ACHN (cell line): ENCODE measurements at places on chromosomes 12 and 14.

- no peak for DNase-seq
Measured at GRCh38 chr14:72775923-72776554, 117.9 kb downstream of the DPF3 start.

- no peak for DNase-seq
Measured at GRCh38 chr14:73393375-73393774, 65.0 kb downstream of the NUMB start.

- no peak for DNase-seq
Measured at GRCh38 chr12:39988574-39988973, 117.3 kb downstream of the SLC2A13 start.

DNA sequence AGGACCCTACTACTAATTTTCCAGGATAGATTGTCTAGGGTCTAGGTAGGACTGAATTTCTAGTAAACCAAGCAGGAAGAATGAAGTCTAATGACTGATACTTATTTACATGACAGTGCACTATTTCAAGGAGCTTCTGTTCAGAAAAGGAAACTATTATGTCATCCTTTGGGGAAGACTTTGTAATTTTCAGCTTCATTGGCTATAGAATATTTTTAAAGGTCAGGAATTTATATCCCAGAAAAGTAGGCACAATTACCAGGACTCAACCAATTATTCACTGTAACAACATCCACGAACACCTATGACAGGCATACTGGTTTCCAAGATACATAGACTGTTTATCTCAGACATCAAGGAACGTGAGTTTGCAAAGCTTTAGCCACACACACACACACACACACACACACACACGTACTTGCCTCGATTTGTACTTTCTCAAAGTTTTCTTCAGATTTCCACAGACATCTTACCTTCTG is 23.2 kb downstream of the OR6S1 start:
- DNase-seq, result no peak

GRCh38 chr12:124940393-124941169 is 26.1 kb upstream of the UBC start:
- DNase-seq, result peak; percentile 99

DNA sequence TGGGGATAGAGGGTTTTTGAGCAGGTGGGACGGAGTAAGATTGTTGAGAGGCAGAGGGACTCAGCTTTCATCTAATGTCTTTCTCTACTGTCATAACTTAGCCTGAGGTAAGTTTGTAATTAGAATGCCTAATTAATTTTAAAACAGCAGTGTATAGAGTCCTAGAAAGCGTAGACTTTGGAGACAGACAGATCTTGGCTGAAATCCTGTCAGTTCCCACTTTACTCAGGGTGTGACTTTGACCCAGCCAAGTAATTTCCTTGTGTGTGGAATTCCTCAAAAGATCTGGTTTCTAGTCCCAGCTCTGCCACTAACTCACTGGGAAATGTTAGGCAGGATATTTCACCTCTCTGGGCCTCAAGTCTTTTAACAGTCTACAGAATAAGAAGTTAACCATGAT is 74.3 kb downstream of the SLC25A21 start:
- no peak for DNase-seq

- no peak for DNase-seq
Measured at GRCh38 chr12:65184858-65185229, 15.5 kb downstream of the LEMD3 start.

GRCh38 chr14:90447720-90448497 is 51.1 kb downstream of the CALM1 start:
- DNase-seq, result no peak

DNA sequence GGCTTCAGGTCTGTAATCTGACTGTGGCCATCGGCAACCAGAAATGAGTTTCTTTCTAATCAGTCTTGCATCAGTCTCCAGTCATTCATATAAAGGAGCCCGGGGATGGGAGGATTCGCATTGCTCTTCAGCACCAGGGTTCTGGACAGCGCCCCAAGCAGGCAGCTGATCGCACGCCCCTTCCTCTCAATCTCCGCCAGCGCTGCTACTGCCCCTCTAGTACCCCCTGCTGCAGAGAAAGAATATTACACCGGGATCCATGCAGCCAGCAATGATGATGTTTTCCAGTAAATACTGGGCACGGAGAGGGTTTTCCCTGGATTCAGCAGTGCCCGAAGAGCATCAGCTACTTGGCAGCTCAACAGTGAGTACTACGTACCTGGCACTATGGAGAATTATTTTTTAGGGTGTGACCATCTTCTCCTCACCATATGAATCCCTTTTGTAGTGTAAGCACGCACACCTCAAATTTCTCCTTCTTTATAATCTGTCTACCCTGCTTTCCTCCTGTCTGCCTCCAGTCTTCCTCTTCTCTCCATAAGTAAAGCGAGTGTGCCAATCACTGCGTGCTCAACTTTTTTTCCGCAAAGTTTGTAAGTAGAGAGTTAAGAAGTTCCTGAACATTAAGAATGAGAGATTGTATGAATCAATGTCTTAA is at the start of gene TPH2:
TSS of gene TPH2 (plus strand) at position 118 of the 658 bp plus-strand sequence. CDS start at position 260, 142 bp downstream.
- peak; percentile 92 for DNase-seq

DNA sequence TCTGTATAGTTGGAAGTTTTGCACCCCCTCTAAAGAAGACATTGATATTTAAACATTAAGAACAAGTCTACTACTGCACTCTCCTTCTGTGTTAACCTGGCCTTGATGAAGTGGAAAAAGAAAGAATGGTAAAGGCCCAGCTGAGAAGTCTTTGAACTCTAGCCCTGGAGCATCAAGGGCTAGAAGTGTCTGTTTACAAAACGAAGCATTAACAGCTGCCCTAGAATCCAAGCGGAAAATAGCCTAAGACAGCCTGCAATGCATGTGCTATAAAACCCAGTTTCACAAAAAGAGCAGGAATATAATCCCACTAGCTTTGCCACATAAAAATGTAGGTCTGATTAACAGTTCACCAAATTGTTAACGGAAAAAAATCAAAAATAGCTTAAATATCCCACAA is 60.5 kb downstream of the NUMB start:
- no peak for DNase-seq

GRCh38 chr12:12915656-12916055 is 24.3 kb downstream of the GPRC5A start:
- no peak for DNase-seq

GRCh38 chr12:69739287-69740191 is 879 bp downstream of the RAB3IP start:
- DNase-seq, result peak; percentile 77

DNA sequence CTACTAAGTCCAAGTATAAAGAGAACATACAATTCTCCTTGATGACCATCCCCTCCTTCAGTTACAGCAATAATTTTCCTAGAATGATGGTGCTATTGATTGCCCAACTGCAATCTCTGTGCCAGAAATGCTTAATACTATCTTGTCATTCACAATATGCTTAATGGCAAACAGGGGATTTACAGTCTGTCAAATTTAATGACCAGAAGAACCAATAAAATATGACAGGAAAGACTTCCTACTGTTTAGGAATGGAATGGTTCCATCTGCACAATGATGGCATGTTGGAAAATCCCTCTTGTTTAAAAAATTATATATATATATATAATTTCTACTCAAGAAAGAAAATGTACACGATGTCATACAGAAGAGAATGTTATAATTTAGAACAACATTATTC is 623.2 kb downstream of the CCER1 start:
- no peak for DNase-seq

DNA sequence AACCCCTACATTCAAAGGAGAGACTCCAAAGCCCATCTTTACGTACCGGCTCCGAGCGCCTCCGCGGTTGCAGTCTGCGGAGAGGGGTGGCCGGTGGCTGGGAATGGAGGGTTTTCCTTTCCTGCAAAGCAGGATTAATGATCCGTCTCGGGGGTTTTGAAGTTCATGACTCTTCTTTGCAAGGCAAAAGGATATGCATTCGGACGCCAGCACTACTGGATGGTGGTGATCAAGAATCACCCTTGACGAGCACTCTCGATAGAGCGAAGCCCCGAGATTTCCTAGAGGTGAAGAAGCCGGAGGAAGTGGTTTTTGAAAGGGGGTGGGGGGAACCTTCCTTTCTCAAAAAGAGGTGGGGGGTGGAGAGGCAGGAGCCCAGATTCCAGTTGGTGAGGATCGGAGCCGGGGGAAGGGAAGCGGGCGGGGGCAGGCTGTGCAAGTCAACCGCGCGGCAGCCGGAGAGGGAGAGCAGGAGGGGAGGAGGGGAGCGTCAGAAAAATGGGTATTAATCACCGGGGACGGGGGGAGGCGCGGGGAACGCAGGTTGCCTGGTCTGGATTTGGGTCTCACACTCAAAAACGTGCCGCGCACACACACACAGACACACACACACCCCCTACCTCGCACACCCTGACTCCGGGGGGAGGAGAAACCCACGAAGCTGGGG is at the start of gene GRIN2B:
TSS of gene GRIN2B (minus strand) at position 307 of the 667 bp plus-strand sequence. CDS start 115,394 bp downstream, outside the sequence.
- DNase-seq, result peak; percentile 84

DNA sequence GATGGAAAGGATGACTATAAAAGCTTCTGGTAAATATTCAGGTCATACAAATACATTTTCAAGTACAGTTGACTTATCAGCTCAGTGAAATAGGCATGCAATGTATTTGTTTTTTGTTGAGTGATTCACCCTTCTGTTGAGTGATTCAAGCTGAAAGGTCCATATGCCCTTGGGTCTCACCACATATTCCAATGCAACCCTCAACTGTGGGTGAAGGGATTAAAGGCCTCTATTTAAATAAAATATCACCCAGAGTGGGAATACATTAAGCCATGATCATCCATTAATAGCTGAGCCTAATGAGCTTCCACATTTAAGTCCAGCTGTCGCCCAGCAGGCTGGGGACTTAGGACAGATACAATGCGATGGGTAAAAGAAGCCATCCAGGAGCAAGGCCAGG is 120.2 kb downstream of the CRACR2A start:
- no peak for DNase-seq

DNA sequence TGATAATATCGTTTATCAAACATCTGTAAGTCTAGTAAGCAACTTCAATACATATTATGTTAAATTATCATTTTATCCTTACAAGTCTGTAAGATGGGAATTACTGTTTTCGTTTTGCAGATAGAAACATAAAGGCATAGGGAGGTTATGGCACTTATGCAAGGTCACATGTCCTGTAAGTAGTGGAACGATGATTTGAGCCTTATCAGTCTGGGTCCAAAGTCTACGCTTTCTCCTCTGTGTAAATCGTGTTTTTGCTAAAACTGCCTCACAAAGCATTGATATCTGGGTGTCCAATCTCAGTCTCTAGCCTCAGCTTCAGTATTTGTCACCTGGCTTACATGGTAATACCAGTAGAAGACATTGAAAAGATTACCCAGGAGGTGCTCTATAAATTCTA is 174.9 kb upstream of the RASSF8 start:
- no peak for DNase-seq

DNA sequence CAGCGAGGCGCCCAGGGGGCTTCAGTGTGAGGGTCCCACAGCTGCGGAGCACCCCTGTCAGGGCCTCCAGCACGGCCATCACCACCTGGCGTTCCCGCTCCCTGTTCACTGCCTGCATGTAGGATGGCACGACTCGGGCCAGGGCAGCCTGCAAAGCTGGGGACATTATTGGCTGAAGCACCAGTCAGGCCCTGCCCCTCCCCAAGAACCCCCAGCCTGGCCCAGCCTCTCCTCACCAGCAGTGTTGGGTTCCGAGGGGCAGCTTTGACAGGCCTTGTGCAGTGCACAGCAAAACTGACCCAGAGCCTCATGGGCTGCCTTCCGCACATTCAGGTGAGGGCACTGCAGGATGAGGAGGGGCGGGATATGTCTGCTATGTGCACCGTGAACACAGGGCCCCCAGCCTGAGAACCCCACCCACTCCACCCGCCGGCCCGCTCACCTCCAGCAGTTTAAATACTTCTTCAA is 5.6 kb downstream of the IPO4 start:
- DNase-seq, result no peak

- DNase-seq, result peak; percentile 50
Measured at GRCh38 chr14:37903343-37904191, 304.1 kb upstream of the SSTR1 start.

- DNase-seq, result no peak
Measured at GRCh38 chr12:57630891-57631433, 2.0 kb downstream of the B4GALNT1 start.
